Stimulated activated CD4-positive, alpha-beta T cell treated with anti-CD3 and anti-CD28 coated beads, Interleukin-2, amount 100 ng/mL, for 48 hours (primary cell): ENCODE measurements at places on chromosomes 6 and 20.
A peak's percentile ranks its signal among the peaks of the same experiment; 100 is the strongest.

- no peak for DNase-seq
Observed at GRCh38 chr20:51387125-51387875, 155.2 kb downstream of the NFATC2 start.

- no peak for DNase-seq
Observed at GRCh38 chr6:168216117-168216516, 103.5 kb downstream of the DACT2 start.

GRCh38 chr20:38193586-38194105, 28.6 kb upstream of the TGM2 start:
- DNase-seq, result no peak

GRCh38 chr6:108952776-108953486, 104.7 kb downstream of the ARMC2 start:
- no peak for DNase-seq

GRCh38 chr6:18155864-18156421, 721 bp downstream of the KDM1B start:
- peak; percentile 26 for DNase-seq

GRCh38 chr20:2538931-2539720, 2.8 kb downstream of the TMC2 start:
- no peak for DNase-seq

- DNase-seq, result no peak
Observed at GRCh38 chr20:63011798-63012197, 5.0 kb upstream of the BHLHE23 start.

GRCh38 chr6:34855463-34855862, 32.4 kb downstream of the TAF11 start:
- no peak for DNase-seq

DNA sequence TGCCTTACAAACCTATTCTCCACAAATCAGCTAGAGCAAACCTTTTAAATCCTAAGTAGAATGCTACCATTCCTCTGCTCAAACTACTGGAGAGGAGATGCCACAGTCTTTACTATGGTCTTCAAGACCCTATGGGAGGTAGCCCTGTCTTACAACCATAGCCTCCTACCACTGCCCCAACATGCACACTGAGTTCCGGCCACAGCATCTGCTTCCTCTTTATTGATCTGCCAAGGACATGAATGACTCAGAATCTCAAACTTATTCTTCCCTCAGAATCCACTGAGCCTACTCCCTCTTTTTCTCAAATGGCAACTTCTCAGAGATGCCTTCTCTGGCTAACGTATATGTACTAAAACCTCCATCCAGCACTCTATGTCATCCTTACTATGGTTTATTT, 12.2 kb upstream of the ANKEF1 start:
- DNase-seq, result no peak

- no peak for DNase-seq
Observed at GRCh38 chr20:7332169-7332568, 564.7 kb downstream of the BMP2 start.

- peak; percentile 53 for DNase-seq
Observed at GRCh38 chr6:167113935-167114910, 8.7 kb upstream of the CCR6 start.

GRCh38 chr20:33444797-33445560, 1.4 kb upstream of the SNTA1 start:
- peak; percentile 17 for DNase-seq

DNA sequence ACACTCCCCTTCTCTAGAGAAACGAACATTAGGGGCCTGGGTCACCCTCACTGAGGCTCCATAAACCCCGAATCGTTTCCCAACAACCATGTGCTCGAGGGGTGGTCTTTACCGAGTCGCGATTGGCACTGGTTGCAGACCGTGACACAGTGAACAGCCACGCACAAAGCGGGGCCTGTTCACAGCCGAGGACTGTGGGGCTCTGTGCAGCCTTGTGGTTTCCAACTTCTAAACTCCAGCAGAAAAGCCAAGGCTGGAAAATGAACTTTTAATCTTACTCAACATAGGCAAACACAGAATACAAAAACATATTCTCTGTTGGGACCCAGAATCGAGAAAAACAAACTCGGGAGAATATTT, 19.0 kb downstream of the RRBP1 start:
- no peak for DNase-seq
